ENCODE measurements at places on chromosomes 13 and 19. TPM values are rescaled to one million over a fixed set of nuclear protein-coding genes. Genes with fewer than 3 reads are reported as not detected.

COX6B2 gene
- not detected for total RNA-seq

- no peak for DNase-seq
Measured at GRCh38 chr13:24264976-24265375, 44.4 kb upstream of the C1QTNF9 start.

DNA sequence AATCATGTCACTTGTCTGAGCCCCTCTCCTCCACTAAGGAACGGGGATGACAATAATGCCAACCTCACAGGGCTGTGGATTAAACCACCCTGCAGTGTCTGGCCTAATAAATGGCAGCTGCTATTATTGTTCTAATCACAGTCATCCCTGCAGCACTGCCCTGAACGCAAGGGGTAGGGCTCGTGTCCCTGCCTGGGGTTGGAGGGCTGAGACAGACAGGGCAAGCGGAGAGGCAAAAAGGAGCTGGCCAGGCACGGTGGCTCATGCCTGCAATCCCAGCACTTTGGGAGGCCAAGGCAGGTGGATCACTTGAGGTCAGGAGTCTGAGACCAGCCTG lies 10.2 kb upstream of the KPTN start:
- no peak for DNase-seq

GRCh38 chr13:107031716-107032115 lies 463.8 kb upstream of the ARGLU1 start:
- no peak for DNase-seq

DNA sequence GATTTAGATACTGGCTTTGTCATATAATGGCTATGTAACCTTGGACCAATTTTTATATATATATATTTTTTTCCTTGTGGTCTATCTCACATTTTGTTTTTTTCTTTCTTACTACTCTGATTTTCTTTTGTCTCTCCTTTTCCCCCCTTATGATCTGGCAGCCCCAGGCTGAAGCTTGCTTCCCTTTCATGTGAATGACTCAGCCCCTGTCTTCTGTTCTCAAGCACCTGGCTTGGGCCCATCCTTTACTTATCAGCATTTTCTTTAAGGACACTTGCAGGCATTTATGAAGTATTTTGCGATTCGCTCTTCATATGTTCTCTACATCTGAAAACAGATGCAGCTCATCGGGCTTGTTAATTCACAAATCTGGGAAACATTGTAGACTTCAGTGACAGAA lies 163.6 kb downstream of the SPRY2 start:
- no peak for DNase-seq

MIER2 gene
- 11.9 TPM for total RNA-seq

DNA sequence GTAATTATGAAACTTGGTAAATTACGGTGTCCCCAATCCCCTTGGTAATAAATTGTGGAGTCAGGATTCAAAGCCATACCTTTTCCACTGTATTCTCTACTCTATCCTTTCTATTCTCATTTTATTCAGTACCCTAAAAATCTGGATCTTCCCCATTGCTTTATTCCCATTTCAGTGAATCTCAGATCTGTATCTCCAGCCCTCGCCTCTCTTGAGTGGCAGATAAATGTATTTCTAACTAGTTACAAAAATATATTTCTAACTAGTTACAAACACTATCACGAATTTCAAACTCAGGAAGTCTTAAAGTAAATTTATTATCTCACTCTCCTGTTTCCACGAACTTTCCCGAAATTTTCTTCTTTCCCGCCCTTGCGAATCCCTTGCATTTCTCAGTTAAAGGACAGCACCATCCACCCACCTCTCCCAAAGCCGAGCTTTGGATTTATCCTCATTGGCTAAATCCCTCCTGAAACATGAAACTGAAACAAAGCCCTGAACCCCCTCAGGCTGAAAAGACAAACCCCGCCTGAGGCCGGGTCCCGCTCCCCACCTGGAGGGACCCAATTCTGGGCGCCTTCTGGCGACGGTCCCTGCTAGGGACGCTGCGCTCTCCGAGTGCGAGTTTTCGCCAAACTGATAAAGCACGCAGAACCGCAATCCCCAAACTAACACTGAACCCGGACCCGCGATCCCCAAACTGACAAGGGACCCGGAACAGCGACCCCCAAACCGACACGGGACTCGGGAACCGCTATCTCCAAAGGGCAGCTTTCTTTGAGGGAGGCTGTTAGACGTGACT lies 164.3 kb upstream of the PABPC3 start:
- DNase-seq: no peak

DNA sequence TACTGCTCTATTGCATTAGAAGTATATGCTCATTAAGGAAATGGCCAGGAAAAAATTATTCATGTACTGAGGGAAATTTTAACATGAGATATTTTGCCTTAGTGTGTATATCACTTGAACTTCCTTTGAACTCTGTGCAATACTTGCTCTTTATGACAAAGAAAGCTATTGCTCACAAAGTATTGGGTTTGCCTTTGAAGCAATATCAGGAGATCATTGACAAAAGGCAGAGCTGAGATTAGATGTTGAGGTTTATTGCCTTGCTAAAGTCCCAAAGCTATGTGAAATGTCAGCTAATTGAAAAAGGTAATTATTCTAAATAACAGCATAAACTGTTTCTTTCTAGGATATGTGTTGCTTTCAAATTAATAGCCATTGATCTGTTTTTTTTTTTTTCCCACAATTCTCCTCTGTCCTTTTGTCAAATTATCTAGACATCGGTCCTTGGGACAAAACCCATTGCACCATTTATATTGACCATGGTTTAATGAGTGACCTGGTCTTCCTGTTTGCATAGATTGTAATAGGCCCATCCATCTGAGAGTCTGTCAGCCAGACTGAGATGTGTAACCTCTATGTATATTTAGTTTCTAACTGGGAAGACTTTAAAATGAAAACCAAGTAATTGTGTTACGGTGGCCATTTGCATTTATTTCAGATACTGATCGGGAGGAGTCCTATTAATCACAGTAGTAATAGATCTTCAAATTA lies 752.7 kb upstream of the GPC6 start:
- no peak for DNase-seq

PEAK3 gene
- total RNA-seq: 0.22 TPM

DNA sequence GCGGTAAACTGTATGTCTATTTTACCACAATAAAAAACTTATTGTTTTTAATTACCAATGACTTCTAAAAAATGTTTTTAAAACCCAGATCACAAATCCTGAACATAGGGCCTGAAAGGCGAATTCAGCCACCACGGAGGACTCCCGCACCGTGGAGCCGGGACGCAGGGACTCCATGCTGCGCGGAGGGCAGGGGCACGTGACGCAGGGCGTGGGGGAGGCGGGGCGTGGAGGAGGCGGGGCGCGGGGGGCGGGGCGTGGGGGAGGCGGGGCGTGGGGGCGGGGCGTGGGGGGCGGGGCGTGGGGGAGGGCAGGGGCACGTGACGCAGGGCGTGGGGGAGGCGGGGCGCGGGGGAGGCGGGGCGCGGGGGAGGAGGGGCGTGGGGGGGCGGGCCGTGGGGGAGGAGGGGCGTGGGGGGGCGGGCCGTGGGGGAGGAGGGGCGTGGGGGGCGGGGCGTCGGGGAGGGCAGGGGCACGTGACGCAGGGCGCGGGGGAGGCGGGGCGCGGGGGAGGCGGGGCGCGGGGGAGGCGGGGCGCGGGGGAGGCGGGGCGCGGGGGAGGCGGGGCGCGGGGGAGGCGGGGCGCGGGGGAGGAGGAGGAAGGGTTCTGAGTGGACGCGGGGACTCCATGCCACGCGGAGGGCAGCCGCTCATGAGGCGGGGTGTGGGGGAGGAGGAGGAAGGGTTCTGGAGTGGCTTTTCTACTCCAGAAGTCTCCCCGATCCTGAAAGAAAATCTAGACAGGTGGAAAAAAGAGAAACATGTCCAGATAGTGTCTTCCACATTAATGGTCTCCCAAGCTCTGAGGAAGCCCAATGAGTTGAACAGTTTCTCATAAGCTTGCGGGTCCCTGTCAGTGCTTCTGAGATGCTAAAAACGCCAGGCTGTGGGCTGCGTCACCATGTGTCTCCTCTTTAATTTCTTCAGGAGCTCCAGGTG lies 4.4 kb upstream of the PROZ start:
- peak; percentile 43 for DNase-seq

DPF1 gene
- 6.4 TPM for total RNA-seq

- no peak for DNase-seq
Measured at GRCh38 chr13:110458594-110459365, 102.7 kb downstream of the RAB20 start.

- DNase-seq: no peak
Measured at GRCh38 chr19:46951171-46951986, 68.3 kb upstream of the NPAS1 start.

ZNF285 gene
- not detected for total RNA-seq
